ENCODE measurements at places on chromosomes 5 and 9.

GRCh38 chr5:114243281-114243971 is 118.4 kb upstream of the KCNN2 start:
- DNase-seq: no peak

DNA sequence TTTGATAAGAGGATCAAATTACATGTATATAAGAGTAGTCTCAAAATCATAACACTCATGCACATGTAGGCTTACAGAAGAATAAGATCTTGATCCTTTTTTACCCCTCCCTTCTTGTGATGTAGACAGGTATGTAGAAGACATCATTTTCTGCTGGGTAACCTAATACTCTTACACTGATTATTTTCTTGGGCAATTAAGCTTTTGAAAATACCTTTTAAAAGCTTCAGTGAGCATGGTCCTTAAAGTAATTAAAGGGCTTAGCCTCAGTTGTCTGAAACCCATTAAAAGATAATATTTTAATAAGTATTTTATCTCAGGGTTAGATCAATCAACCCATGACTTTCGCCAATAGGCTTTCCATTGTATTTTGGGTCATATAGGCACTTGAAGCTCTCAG is 50.6 kb downstream of the ALDH1A1 start:
- DNase-seq: no peak

- peak; percentile 10 for DNase-seq
Measured at GRCh38 chr5:58582803-58583491, at the start of gene RAB3C. Gene RAB3C (plus strand): TSS chr5:58583075. CDS start chr5:58583209, 134 bp downstream.

DNA sequence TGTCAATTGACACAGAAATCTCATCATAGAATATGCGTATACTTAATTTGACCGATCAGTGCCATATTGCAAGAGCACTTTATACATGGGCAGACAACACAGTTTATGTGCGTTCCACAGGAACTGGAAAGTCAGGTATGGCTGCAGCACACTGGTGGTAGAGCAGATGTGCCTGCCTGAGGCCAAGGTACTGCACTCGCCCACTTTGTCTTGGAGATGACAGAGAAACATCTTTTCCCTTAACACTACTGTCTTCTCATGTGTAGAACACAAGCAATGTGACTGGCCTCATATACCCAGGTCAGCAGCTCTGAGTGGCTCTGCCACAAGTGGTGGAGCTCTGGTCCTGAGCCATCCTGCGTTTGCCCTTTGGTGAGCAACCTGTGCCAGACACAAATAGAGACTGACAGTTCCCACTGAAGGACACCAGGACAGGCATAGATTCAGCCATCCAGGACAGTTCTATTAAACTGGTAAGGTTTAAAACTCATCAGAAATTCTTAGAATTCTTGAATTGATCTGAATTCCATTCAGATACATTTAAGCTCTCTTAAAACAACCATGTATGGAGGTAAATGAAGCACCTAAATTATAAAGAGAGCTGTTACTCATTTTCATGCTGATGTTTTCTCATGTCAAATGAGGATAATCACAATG is 21.0 kb upstream of the PPP2CA start:
- no peak for DNase-seq

- no peak for DNase-seq
Measured at GRCh38 chr9:89839952-89840351, 235.1 kb downstream of the GADD45G start.

- DNase-seq: no peak
Measured at GRCh38 chr9:135565141-135565628, 3.6 kb downstream of the PAEP start.

DNA sequence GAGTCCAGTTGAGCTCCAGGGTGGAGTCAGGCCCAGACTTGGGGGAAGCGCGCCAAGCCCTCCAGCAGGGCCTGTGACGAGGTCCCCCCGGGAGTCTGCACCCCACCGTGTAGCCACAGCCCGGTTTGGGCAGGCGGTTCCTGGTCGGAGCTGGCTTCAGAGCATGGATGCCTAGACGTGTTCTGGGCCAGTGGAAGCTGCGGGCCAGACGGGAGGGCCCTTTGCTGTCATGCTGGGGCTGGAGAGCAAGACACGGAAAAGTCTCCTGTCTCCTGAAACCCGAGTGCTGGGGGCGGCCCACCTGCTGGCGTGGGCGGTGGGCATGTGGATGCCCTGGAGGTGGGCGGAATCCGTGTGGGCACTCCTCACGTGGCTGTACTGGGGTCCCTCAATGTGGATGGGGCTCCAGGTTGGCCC is 1.9 kb downstream of the GPSM1 start:
- no peak for DNase-seq

DNA sequence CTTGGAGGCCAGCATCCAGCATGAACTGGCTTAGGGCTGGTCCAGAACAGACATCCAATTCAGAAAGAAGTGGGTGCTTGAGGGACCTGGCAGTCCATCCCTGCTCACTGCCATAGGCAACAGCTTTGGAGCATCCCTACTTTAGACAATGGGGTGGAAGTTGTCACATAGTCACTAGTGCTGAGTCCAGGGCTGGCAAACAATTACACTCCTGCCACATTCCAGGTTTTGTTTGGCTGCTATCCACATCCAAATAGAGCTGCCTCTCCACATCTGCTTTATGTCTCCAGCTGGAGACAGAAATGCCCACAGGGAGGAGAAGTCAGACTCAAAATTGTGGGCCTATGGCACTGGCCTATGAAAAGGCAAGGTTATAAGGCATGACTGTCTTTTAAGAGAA is 7.0 kb downstream of the FSTL4 start:
- no peak for DNase-seq

- no peak for DNase-seq
Measured at GRCh38 chr5:158393457-158393856, 534.5 kb upstream of the CLINT1 start.

DNA sequence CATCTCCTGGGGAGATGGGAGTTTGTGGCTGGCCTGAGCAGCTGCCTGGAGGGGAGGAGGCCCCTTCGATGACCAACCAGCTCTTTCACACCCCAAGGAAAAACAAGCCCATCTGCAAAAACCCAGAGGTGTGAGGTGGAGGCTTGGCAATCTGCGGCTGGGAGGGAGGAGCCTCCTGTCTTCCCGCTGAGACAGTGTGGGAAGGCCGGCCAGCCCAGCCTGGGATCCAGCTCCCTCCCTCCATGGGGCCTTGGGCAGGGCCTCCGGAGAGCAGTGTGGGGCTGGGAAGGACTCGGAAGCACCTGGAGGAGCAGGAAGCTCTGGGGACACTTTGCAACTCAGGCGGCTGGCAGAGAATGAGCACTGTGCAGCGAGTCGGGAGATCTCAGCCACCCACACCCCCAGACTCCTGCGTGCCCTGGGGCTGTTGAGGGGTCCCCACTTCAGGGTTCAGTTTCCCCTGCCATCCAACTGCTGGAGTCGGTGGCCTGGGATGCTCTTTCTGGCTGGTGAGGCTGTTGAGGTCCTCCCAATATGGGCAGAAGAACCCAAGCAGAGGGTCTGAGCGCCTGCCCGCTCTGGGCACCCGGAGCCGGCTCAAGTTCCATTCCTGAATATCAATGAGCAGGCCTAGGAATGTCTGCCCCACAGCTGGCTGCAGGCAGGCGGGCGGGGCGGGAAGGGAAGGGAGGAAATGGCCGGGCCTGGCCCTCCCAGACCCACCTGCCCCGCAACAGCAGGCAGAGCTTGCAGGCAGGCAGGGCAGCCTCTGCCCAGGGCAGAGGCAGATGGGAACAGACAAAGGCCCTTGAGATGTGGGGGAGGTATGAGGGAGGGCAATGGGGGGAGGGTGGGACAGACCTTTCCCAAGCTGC is 101.1 kb downstream of the FGF18 start:
- DNase-seq: no peak

DNA sequence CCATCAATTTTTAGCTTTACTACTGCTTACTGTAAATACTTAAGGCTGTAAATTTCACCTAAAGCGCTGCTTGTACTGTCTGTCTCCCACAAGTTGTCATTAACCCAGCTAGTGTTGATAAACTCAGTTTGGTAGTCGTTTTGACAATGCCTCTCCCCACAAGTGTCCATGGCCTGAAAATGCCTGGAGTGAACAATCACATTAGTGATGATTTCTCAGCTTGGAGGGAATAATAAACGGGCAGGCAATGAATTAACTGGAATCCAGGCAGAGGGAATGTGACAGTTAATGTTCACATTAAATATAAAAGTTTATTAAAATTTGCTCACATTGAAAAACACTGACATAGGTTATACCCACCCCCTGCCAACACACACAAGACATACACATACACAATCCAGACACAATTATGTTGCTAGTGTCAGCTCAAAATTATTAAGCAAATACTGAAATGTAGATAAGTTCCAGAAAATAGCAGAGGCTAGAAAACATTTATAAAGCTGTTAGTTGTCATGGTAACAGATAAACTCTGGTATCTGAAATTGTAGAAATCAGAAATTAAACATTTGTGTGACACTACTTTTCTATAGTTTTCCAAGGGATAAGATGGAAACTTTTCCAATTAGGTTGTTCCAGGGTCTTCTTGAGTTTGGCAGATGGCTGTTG is 341.9 kb downstream of the DIRAS2 start:
- no peak for DNase-seq

GRCh38 chr9:36222449-36222848 is 31.7 kb downstream of the CLTA start:
- no peak for DNase-seq

Measured in RCC 7860 (cell line).